ENCODE measurements at places on chromosomes 7 and 10.

GRCh38 chr7:50599385-50599784 lies 34.2 kb upstream of the DDC start:
- no peak for DNase-seq

- DNase-seq = no peak
These were observed 56.4 kb downstream of the SGMS1 start for GRCh38 chr10:50567384-50567783.

GRCh38 chr7:134483296-134483695 lies 24.4 kb upstream of the AKR1B1 start:
- no peak for DNase-seq

DNA sequence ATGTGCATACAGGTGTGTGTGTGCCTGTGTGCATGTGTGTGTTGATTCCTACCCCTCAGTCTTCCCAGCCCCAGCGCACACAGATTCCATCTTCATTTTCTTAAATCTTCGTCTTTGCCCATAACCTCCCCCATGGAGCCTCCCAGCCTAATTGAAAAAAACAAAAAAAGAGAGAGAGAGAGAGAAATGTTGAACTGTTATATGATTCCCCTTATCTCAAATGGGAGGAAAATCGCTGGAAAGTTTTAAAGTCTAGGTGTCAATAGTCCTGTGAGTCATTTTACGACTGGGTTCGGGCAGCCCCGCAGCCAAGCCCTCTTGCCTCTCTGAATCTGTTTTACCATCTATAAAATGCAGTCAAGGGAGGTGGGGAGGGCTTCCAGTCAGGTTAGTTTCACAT lies 60.9 kb downstream of the SPOCK2 start:
- no peak for DNase-seq

GRCh38 chr10:34602478-34602877 lies 212.6 kb downstream of the PARD3 start:
- no peak for DNase-seq

DNA sequence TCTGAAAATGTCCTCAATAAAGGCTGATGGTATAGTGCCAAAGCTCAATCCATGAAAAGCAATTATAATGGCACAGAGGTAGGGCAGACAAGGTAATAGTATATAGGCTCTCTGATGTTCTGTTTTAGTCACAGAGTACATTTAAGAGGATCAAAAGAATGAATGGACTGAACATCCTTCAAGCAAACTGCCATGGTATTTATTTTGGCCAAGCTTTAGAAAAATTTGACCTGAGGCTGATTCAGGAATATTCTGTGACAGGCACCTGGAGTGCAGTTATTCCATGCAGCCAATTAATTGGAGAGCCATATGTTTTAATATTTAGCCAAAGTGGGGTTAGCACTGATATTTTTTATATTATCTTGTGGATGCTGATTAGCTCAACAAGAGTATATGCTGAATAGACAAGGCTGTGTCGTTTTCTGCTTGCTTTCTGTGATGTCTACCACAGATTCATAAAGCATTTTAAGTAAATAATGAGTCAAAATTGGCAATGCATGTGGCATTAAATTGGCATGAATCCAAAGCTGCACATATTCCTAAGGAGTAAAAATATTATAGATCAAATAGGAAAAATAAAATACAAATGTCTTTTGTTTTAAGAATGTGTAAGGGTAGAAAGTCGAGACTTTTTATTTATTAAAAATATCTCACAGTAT lies 177.4 kb downstream of the PCLO start:
- no peak for DNase-seq

DNA sequence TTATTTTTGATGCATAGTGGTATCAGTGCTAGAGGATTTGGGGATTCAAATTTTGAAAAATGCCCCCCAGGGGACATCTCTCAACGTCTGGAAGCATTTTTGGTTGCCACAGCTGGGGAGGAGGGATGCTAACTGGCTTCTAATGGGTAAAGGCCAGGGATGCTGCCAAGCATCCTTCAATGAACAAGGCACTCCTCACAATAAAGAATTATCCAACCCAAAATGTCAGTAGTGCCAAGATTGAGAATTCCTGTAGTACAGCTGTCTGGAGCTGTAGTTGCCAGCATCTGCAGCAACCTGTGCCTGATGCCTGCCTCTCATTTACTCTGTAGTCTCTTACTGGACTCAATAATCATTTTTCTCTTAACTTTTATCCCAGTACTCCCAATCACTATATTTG lies 53.5 kb downstream of the SEPTIN7 start:
- no peak for DNase-seq

- no peak for DNase-seq
These were observed 4.6 kb downstream of the BRI3 start for GRCh38 chr7:98286093-98286539.

DNA sequence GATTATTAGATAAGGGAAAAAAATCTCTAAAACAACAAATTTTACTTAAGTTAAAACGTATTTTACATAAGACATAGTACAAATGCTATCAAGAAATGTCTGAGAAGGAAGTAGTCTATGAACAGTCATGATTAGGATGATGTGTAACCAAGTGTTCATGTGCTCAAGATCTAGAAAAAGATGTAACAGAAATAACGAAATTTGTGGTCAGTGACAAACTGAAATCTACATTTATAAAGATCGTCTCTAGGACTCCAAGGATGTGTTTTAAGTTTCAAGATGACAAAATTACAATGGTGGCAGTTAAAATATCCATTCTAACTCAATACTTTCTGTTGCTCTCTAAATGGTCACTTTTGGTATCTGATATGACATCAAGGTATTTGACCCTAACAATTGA lies 17.2 kb downstream of the PPP3CB start:
- no peak for DNase-seq

DNA sequence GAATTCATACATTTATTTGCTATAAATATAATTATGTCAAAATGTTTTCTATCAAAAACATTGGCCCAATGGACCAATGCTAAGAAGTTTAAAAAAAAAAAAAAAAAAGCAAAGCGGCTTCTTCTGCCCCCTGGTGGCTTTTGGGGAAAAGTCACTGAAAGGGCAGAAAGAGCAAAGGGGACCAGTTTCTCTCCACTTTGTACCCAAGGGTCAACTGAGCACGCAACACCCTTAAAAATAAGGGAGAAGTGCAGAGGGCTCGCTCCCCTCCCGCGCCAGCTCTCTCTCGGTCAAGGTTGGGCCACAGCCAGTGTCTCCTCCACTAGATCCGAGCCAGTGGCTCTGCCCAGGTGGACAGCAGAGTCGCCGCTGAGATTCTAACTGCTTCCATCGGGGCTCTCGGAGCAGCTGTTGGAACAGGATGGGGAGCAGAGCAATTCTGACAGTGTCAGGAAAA lies 136.4 kb upstream of the FGFR2 start:
- no peak for DNase-seq

DNA sequence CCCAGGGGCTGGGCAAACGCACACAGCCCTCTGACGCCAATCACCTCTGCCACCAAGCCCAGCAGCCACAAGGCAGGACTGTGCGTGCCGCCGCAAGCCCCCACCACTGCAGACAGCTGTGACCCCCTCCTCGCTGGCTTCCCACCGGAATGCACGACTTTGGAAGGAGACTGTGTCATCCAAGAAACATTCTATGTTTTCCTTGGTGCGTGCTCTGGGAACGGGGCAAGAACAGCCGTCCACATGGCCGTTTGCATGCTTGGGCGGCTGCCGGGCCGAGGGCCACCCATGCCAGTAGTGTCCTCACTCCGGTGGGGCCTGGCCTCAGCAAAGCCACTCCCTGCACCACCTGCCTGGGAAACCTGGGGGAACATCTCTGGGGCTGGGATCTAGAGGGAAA lies 17.6 kb upstream of the ELN start:
- no peak for DNase-seq

DNA sequence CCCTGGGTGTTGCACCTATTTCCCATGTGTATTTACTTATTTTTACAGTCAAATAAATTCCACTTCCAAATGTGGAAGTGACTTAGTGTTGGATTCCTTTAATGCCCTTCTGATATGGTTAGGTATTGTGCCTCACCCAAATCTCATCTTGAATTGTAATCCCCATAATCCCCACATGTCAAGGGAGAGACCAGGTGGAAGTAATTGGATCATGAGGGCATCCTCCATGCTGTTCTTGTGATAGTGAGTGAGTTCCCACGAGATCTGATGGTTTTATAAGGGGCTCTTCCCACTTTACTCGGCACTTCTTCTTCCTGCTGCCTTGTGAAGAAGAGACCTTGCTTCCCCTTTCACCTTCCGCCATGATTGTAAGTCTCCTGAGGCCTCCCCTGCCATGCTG lies 136.9 kb downstream of the SNX10 start:
- DNase-seq = no peak

DNA sequence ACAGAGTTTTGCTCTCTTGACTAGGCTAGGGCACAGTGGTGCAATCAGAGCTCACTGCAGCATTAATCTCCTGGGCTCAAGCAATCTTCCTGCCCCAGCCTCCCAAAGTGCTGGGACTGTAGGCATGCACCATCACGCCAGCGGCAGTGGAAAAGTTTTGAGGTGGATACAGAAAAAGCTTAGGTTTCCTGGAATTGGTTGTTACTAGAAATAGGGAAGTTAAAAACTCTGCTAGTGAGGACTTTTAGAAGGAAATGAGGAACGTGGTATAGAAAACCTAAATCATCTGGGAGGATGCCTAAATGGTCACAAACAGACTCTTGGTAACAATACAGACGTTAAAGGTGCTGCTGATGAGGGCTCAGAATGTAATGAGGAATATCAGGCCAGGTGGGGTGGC lies 10.9 kb upstream of the SNX8 start:
- no peak for DNase-seq
